Esophagus mucosa (tissue), 1 donor: ENCODE measurements at places on chromosomes 3 and 15.

DNA sequence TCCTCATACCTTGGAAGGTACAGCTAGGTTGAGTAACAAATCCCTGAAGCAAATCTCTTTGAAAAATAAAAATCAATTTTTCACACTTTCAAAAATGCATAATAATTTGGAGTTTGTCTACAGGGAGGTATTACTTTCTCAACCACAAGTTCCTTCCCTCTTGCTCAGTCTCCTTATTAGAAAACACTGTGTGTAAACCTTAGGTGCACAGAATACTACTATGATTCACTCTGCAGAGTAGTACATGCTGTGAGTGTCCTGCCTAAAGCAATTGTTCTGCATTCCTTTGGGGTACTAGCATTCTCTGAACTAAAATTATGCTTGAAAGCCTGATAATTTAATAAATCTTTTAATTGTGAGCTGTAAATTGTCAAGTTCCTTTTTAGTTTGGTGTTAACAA is 115.9 kb upstream of the EPHA3 start:
- no peak for ATAC-seq

GRCh38 chr15:98649472-98650416 is 1.4 kb downstream of the IGF1R start:
- ATAC-seq, result peak; percentile 27

- ATAC-seq, result no peak
Measured at GRCh38 chr15:27851858-27852210, 247.3 kb downstream of the OCA2 start.

GRCh38 chr15:72796210-72796514 is 12.6 kb upstream of the ADPGK start:
- no peak for ATAC-seq

GRCh38 chr3:168659015-168659414 is 563.3 kb upstream of the GOLIM4 start:
- ATAC-seq, result no peak

DNA sequence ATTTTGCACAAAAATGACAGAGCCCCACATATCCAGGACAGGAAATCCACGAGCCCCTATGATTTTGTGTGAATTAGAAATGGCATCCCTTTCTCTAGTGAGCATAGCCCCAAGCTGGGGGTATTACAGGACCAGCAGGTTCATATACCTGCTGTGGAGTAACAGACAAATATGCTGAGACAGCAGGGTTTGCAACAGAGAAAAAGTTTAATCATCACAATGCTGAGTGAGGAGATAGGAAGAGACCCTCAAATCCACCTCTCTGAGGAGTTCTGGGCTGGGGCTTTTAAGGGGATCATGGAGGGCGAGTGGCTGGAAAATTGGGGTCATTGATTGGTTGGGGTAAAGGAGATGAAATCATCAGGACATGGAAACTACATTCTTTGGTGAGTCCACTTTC is 8.4 kb upstream of the MYZAP start:
- ATAC-seq, result no peak

GRCh38 chr3:13214847-13215472 is 141.7 kb upstream of the IQSEC1 start:
- no peak for ATAC-seq

GRCh38 chr15:39125226-39125625 is 455.7 kb upstream of the THBS1 start:
- no peak for ATAC-seq
